ENCODE measurements at places on chromosomes 3 and 15. TPM values are rescaled to one million over a fixed set of nuclear protein-coding genes. Genes with fewer than 3 reads are reported as not detected.
A peak's percentile ranks its signal among the peaks of the same experiment; 100 is the strongest.

- DNase-seq: peak; percentile 80
Observed at GRCh38 chr3:74643636-74644035, 29.2 kb upstream of the CNTN3 start.

GRCh38 chr3:155605571-155605970 is 139.3 kb downstream of the PLCH1 start:
- no peak for DNase-seq

The GOLGA6A gene
- total RNA-seq: 0.14 TPM

DNA sequence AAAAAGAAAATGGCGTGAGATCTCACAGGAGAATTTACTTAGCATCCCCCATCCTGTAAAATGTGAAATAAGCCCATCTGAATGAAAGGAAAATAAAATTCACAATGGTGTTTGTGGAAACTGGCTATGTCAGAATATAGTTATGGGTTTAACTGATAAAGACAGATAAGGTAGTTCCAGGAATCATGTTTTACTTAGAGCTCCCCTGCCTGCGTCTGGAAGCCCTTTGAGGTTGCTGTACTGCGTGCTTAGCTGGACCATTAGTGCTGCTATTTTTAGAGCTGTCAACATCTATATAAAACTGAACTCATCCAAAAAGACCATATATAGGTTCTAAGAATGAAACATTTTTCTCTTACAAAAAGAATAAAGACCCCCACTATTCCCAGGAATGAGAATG is 130.8 kb downstream of the LSAMP start:
- no peak for DNase-seq

The GUCA1C gene
- not detected for total RNA-seq

- DNase-seq: no peak
Observed at GRCh38 chr15:28915935-28916334, 30.2 kb downstream of the APBA2 start.

GRCh38 chr3:152287898-152288576 is 19.3 kb downstream of the MBNL1 start:
- DNase-seq: no peak

GRCh38 chr3:133620066-133620784 is 41.5 kb downstream of the TOPBP1 start:
- no peak for DNase-seq

DNA sequence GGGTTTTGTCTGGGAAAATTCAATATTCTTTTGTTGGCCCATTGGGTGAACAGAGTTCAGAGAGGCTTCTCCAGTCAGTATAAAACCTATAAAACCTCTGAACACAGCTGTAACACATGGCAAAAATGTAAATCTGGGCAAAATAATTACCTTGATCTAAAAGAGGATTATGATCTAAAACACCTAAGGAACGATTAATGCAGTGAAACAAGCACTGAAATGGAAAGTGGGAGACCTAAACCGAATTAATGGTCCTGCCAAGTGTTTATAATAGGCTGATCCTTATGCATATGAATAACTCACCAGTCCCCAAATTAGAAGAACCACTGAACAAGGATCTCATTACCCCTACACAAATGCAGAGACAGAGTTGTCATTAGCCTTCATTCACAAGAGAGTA is 32.6 kb downstream of the AVEN start:
- DNase-seq: no peak

The PSTPIP1 gene
- total RNA-seq: 27.8 TPM

The AMT gene
- total RNA-seq: 12.4 TPM

GRCh38 chr15:55221090-55222011 is 24.6 kb upstream of the RSL24D1 start:
- DNase-seq: peak; percentile 97

- DNase-seq: peak; percentile 58
Observed at GRCh38 chr3:126208606-126209256, 28.3 kb upstream of the ALDH1L1 start.

- no peak for DNase-seq
Observed at GRCh38 chr3:32837366-32837765, 19.6 kb downstream of the TRIM71 start.

- no peak for DNase-seq
Observed at GRCh38 chr15:77840991-77841775, 208.5 kb upstream of the LINGO1 start.

DNA sequence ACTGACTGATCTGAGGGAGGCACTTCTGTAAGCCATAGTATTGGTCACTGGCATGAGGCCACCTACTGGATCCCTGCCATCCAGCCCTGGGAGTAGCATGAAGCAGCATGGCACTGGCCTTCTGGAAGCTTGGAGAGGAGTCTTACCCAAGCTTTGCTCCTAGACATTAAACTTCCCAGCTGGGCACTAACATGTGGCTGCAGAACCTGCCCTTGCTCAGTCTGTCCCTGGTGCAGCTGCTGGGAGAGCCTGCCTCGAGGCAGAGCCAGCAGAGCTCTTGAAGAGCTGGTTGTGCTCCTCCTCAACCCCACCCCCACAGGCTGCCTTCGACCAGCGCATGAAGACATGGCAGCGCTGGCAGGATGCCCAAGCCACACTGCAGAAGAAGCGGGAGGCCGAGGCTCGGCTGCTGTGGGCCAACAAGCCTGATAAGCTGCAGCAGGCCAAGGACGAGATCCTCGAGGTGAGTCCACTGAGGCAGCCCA is 17.1 kb upstream of the SNX22 start:
- peak; percentile 58 for DNase-seq

Measured in lung (tissue), 17 donors.